ENCODE measurements at places on chromosomes 5 and 9.

DNA sequence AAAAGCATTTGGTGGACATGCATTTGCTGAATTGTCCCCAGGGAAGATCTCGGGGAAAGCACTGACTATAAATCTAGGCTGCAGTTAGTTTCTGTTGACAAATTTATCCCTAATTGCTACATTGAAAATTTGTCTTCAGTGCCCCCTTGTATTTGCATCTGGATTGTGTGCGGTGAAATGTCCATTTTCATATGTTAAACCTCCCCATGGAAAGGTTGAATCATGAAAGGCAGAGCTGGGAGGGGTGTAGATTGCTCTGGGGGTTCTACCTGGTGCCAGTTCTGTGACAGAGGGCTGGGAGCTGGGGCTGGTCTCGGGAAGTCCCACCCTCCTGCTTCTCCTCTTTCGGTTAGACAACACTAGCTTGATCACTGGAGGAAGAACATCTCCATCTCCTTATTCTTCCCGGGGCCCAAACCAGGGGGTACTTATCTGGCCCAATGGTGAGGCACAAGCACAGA, 101.9 kb downstream of the GADD45G start:
- DNase-seq = no peak

DNA sequence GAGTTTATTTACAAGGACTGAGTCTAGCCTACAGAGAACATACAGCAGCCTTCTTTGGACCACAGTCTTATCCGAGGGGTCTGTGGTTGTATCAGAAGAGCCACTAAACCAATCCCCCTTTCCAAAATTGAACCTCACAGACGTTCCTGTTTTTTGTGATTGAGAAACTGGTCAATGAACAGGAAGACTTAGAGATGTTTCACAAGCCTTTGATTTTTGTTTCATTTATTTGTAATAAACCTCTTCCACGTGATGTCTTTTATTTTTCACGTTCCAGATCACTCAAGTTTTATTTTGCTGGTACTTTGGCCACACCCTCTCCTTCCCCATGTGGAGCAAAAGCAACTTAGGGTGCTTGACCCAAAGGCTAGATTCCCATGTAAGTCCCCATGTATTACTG, 16.1 kb downstream of the CCT5 start:
- DNase-seq = no peak

DNA sequence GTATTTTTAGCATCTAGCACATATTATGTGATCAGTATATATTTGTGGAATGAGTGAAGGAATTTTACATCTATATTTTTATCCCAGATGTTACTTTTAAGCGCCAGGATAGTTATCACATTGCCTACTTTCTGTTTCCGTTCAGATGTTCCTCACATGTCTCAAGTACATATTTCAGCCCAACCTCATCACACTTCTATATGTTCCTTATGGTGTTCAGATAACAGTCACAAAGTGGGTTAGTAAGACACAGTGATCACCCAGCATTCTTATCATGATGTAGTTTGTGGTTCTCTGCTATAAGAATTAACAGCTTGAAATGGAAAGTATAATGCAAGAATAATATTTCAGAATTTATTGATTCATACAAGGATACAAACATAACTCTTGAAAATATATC, 170.0 kb upstream of the RASA1 start:
- no peak for DNase-seq

DNA sequence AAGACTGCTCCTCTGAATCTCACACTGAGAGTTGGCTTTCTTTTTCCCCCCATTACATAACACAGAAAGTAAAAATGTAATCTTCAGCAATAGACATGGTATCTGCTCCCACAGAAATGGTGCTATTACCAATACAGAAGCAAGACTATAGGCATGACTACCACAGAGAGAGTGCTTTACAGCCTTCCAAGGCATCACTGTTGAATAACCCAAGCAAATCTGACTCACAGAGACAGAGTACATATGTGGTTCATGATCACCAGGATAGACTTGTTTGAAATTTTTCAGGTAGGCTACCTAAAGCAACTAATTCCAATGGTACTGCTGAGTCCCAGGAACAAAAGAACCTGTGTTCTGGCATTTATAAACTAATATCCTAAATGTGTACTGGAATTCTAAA, 1373.4 kb upstream of the C9orf72 start:
- DNase-seq = no peak

- DNase-seq = no peak
Measured at GRCh38 chr9:121691890-121692289, 40.5 kb downstream of the DAB2IP start.

GRCh38 chr5:143679777-143680176, 132.2 kb upstream of the HMHB1 start:
- no peak for DNase-seq

DNA sequence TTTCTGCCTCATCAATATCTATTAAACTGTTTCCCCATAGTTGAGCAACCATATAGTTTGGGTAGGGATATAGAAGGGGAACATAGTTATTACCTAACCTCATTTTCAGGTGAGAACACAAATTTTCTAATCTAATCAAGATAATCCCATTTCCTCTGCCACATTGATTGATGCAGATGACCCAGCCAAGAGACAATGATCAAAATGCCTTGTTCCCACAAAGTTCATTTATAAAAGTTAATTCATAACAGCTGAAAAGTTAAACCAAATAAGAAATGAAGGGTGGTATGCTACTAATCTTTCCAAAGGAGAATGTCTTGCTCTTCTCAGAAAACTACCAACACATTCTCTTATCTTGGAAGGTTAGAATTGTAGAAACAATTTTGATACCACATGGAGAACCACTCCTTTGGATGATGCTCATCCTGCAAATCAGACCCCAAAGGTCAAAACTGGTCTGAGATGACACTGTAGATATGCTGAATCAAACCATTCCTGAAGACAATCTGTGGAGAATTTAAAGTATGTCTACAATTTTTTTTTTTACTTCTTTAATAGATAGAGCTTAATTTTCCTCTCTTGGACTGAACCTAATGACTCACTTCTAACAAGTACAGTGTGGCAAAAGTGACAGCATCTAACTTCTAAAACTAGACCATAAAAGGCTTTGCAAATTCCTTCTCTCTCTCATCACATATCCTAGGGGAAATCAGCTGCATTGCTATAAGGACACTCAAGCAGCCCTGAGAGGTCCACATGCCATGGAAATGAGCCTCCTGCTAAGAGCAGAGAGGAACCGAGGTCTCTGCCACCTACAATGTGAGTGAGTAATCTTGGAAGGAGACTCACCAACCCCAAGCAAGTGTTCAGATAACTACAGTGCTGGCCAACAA, 586.7 kb upstream of the TUSC1 start:
- no peak for DNase-seq

GRCh38 chr9:129027224-129027684, 877 bp downstream of the SH3GLB2 start:
- DNase-seq = no peak

GRCh38 chr5:150689120-150689519, 11.7 kb downstream of the RBM22 start:
- DNase-seq = no peak

- DNase-seq = no peak
Measured at GRCh38 chr9:108186642-108187395, 669.0 kb downstream of the ACTL7B start.

- no peak for DNase-seq
Measured at GRCh38 chr5:123496892-123497291, 15.1 kb upstream of the CSNK1G3 start.

- no peak for DNase-seq
Measured at GRCh38 chr9:129026442-129027223, 1.5 kb downstream of the SH3GLB2 start.

- peak; percentile 40 for DNase-seq
Measured at GRCh38 chr5:78755822-78756429, 107.4 kb upstream of the LHFPL2 start.

GRCh38 chr5:36452424-36453006, 150.8 kb upstream of the RANBP3L start:
- DNase-seq = no peak

- no peak for DNase-seq
Measured at GRCh38 chr5:125148706-125149105, 402.3 kb upstream of the ZNF608 start.

GRCh38 chr5:140399979-140400729, 1.5 kb upstream of the ANKHD1 start:
- DNase-seq = no peak

DNA sequence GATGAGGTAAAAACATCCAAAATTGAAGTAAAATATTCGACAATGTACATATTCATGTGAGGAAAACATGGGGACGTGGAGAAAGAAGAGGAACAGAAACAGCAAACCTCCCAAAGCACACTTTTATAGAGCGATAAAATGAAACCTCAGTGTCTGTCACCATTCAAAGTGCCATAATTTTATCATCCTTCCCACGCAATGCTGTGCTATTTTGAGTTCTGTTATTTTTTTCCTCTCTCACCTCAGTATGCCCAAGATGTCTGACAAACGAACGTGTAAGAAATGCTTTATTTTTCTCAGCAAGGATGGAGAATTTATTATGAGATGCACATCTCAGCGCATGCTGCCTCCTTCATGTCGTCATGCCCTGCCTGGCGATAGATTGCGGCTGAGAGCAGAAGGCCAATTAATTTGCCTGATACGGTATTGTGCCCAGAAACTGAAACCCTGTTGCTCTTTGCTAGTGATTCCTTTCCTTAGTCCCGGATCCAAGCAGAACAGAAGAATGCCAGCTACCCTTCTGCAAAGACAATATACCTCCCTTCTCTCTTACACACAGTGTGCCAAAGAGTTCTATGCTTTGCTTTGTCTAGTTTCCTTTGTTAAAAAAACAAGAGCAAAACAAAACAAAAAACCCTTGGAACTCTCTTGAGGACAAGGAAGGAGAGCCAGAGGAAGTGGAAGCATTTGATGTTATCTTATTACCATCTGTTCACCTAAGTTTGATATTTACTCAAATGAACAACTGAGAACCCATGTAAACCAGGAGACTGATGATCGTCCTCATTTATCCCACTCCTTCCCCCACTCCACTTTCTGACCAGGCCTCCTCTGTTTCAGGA, 192.4 kb downstream of the SEMA6A start:
- no peak for DNase-seq

DNA sequence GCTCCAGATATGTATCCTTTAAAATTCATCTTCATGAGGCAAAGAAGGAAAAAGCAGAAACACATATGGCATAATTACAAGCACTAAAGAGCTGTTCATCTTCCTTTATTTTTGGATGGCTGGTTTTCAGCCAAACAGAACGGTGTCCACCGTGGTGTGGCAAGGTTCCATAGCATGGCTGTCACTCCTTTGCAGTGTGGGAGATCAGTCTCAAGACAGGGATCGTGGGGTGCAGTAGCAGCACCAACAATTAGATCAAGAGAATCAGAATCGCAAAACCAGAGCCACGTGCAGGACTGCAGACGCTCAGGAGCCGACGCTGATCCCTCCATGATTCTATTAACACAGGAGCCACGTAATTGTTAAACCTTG, 79.5 kb downstream of the SEMA4D start:
- no peak for DNase-seq

GRCh38 chr5:23318960-23319359, 188.4 kb upstream of the PRDM9 start:
- no peak for DNase-seq

GRCh38 chr9:14096258-14096922, 217.6 kb downstream of the NFIB start:
- no peak for DNase-seq

- no peak for DNase-seq
Measured at GRCh38 chr5:84589926-84590325, 205.2 kb upstream of the EDIL3 start.

DNA sequence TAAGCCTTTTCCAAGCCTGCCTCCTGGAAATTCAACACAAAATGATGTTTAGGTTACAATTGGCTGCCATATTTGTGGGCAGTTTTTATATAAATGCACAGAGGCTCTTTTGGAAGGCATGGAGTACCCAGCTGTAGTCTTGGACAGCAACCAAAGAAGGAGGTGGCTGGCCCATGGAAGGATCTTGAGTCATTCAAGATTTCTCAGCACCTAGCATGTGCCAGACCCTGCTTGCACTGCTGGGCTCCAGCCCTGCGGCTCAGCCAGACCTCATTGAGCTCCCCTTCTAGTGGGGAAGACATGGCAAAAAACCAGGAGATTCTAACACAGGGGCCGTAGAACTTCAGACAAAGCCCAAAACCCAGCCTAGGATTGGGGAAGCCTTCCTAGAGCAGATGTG, 22.1 kb downstream of the JADE2 start:
- peak; percentile 16 for DNase-seq

DNA sequence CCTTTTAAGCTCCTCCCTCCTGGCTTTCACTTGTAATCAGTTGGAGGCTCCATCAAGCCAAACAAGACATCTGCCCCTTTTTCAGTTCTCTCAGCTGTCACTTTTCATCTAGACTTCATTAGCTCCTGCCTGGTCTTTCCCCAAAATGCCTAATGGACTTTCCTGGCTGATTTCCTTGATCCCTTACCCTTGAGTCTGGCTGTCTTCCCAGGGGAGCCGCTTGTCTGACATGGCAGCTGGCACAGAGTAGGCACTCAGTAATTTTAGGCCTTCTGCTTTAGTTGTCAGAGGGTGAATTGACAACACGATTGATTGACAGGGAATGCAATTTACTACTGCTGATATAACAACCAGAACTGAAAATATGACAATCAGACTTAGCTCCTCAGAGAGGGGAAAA, 2.1 kb downstream of the C9orf153 start:
- DNase-seq = no peak

GRCh38 chr5:123916345-123917121, 404.6 kb downstream of the CSNK1G3 start:
- DNase-seq = no peak

DNA sequence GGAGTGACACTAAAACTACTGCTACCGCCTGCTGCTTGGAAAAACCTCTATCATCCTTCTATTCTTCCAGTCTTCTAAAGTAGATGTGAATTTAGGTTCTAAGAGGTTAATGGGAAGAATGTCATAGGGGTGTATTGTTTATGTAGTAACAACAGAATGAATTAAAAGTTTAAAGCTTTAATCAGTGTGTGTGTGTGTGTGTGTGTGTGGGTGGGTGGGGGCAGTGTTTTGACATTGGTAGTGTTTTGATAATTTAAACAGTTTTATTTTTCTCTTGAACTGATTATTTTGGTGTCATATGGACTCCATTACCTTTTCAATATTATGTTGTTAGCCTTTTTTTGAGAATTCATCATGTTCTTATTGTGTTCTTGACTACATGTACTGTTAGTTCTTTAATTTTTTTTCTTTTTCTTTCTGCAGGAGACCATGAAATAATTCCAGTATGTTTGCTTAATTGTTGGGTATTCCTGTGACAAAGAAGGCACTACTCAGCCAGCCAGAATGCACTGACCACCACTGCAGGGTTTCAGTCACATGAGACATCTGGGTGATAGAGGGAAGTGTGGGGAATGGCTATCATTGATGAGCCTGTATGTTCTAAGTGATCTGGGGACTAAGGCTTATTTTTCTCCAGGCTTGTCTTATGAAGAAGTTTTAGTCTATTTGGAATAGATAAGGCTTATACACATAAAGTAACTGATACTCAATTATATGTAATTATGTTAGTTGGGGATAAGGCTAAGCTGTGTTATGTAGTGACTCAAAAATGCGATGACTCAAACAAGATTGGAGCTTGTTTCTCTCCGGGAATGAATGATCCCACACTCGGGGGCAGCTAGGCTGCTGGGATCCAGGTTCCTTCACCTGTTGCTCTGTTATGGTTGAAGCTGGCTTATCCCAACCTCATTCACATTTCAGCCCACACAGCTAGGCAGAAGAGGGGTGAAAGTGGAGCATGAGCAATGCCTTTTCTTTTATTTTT, 50.2 kb upstream of the ACTBL2 start:
- DNase-seq = no peak

Data from hippocampal formation (tissue), 2 donors.